ENCODE measurements at places on chromosomes 7 and 10. TPM values are rescaled to one million over a fixed set of nuclear protein-coding genes. Genes with fewer than 3 reads are reported as not detected.
A peak's percentile ranks its signal among the peaks of the same experiment; 100 is the strongest.

C7orf57 gene
- 0.32 TPM for total RNA-seq

TSPAN12 gene
- not detected for total RNA-seq

ASAH2 gene
- 2.9 TPM for total RNA-seq

PRPS1L1 gene
- total RNA-seq: not detected

BRAT1 gene
- 42.8 TPM for total RNA-seq

RET gene
- not detected for total RNA-seq

GSTO2 gene
- total RNA-seq: 0.28 TPM

GRCh38 chr10:112338957-112339356 is 35.0 kb upstream of the ACSL5 start:
- H3K27ac ChIP-seq: no peak overlapping the region
- H3K27me3 ChIP-seq: peaks cover 8% of the 10 kb centered on the region
- H3K36me3 ChIP-seq: no peaks in the 10 kb centered on the region
- no peak for ATAC-seq
- no peak overlapping the region for H3K4me3 ChIP-seq
- H3K4me1 ChIP-seq: peaks cover 5% of the 10 kb centered on the region

GRCh38 chr10:59517996-59518395 is 155.6 kb upstream of the FAM13C start:
- H3K27me3 ChIP-seq: peaks cover 7% of the 10 kb centered on the region
- ATAC-seq: no peak
- H3K36me3 ChIP-seq: no peaks in the 10 kb centered on the region
- H3K27ac ChIP-seq: no peak overlapping the region
- H3K4me3 ChIP-seq: no peak overlapping the region

DNA sequence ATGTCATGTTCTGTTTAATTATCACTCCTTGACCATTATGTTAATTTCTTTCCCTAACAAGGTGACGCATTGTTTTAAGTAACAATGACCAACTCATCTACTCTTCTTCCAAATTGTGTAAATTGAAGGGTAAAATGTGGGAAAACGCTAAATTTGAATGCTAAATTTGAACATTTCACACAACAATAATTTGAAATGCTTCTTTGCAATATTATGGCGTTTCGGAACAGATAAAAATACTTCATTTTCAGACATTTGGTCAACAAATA is 29.2 kb upstream of the KMT2C start:
- no peaks in the 10 kb centered on the region for H3K36me3 ChIP-seq
- peak overlapping the region; percentile 91 for H3K4me3 ChIP-seq
- peak overlapping the region; percentile 87 for H3K27ac ChIP-seq
- no peak for ATAC-seq
- no peaks in the 10 kb centered on the region for H3K27me3 ChIP-seq

- H3K4me1 ChIP-seq: no peaks in the 10 kb centered on the region
- no peak within 1 kb of the TSS for H3K27ac ChIP-seq
- peaks cover 25% of the 10 kb centered on the region for H3K27me3 ChIP-seq
These were observed at the start of gene VIPR2 for GRCh38 chr7:159144758-159145489. VIPR2 (minus strand) TSS chr7:159144867; CDS start chr7:159144771, 96 bp downstream.

DNA sequence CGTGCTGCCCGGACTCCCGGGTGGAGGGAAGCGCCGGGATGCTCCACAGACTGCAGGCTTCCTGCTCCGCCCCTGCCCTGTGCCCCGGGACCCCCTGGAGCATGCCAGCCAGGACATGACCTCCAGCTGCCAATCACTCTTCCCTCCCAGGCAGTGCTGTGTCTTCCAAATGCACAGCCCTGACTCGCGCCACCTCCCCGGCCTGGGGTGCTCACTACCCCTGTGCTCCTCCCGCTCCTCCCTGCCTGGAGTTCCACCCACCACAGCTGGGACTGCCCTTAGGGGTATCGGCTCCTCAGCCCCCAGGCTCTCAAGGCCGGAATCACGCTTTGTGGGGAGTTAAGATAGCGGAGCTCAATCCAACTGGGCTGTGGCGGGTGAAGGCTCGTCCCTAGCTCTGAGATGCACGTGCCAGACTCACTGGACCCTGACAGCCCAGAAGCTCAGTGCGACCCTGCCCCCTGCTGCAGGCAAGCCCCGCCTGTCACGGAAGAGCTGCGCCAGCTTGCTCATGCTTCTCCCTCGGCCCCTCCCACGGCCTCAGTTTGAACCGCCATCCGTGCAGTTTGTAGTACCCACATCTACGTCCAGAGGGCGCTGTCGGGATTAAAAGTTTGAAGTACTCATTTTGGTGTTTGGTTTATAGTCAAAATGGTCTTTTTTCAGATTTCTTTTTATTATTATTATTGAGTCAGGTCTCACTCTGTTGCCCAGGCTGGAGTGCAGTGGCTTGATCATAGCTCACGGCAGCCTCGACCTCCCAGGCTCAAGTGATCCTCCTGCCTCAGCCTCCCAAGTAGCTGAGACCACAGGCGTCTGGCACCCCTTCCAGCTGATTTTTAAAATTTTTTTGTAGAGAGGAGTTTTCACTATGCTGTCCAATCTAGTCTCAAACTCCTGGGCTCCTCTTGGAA is 142.5 kb upstream of the TCERG1L start:
- no peaks in the 10 kb centered on the region for H3K4me1 ChIP-seq
- no peaks in the 10 kb centered on the region for H3K36me3 ChIP-seq
- peak; percentile 32 for ATAC-seq
- peak overlapping the region; percentile 28 for H3K4me3 ChIP-seq
- H3K27ac ChIP-seq: no peak overlapping the region

DNA sequence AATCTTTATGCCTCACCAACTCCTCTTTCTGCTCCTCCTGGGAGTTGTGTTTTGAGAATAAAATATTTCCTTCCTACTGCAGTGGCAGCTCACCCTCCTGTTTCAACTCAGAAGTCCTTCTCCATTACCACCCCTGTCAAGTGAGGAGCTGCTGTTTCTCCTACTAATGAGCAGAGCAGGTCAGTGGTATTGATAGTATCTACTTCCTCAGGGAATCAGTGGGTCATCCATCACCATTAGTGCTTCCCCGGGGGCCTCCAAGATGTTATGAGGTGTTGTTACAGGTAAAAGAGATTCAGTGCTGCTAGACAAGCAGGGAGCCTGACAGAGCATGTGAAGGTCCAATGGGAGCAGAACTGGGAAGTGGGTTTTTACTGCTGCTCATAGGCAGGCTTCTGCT is 795.2 kb downstream of the REEP3 start:
- H3K36me3 ChIP-seq: no peaks in the 10 kb centered on the region
- H3K27me3 ChIP-seq: no peaks in the 10 kb centered on the region
- H3K4me3 ChIP-seq: no peak overlapping the region
- no peaks in the 10 kb centered on the region for H3K4me1 ChIP-seq
- ATAC-seq: no peak

DNA sequence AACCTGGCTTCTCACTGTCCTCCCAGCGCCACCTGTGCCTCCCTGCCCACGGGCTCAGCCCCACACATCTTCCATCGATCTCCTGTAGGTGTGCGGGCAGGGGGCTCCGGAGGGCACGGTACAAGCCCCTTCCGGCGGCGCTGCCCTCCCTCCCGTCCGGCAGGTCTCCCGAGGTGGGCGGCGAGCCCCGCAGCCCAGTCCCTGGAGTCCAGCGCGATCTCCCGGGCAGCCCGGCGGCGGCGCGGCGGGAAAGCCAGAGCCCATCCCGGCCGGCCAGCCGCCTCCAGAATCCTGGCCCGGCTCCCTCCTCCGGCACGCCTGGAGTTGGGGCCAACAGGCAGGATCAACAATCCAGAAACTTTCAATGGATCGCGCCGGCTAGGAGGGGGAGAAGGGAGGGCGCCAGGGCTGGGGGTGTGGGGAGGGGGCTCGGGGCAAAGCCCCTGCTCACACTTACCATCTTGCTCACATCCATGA is 100.1 kb downstream of the HIP1 start:
- H3K4me3 ChIP-seq: peak overlapping the region; percentile 29
- peaks cover 9% of the 10 kb centered on the region for H3K4me1 ChIP-seq
- peak; percentile 19 for ATAC-seq
- H3K27ac ChIP-seq: no peak overlapping the region
- H3K27me3 ChIP-seq: no peaks in the 10 kb centered on the region
- H3K36me3 ChIP-seq: no peaks in the 10 kb centered on the region

GRCh38 chr7:139730746-139731612 is 46.8 kb downstream of the HIPK2 start:
- H3K4me3 ChIP-seq: peak overlapping the region; percentile 61
- H3K27ac ChIP-seq: peak overlapping the region; percentile 2
- ATAC-seq: peak; percentile 82
- peaks cover 11% of the 10 kb centered on the region for H3K36me3 ChIP-seq
- peaks cover 36% of the 10 kb centered on the region for H3K4me1 ChIP-seq
- H3K27me3 ChIP-seq: no peaks in the 10 kb centered on the region

GRCh38 chr10:67884313-67884841 is at the start of gene SIRT1:
SIRT1 (plus strand) TSS chr10:67884656; CDS start chr10:67884722, 66 bp downstream.
- peaks cover 21% of the 10 kb centered on the region for H3K4me1 ChIP-seq
- peak within 1 kb of the TSS; percentile 92 for H3K27ac ChIP-seq
- peak within 1 kb of the TSS; percentile 95 for H3K4me3 ChIP-seq
- H3K27me3 ChIP-seq: no peaks in the 10 kb centered on the region

- no peak overlapping the region for H3K4me3 ChIP-seq
- peak; percentile 64 for ATAC-seq
- H3K4me1 ChIP-seq: no peaks in the 10 kb centered on the region
- no peaks in the 10 kb centered on the region for H3K27me3 ChIP-seq
These were observed 13.1 kb downstream of the AVPI1 start for GRCh38 chr10:97673736-97674525.

DNA sequence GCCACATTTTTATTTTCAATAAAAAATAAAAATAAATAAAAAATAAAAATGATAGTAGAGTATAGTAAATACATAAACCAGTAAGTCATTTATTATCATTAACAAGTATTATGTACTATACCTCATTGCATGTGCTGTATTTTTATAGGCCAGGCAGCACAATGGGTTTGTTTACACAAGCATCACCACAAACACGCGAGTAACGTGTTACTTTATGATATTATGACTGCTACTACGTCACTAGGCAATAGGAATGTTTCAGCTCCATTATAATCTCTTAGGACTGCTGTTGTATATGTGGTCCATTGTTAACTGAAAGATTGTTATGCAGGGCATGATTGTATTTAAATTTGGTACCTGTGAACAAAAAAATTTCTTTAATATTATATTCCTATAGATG is 20.8 kb upstream of the SDHAF3 start:
- H3K36me3 ChIP-seq: no peaks in the 10 kb centered on the region
- no peaks in the 10 kb centered on the region for H3K4me1 ChIP-seq
- H3K4me3 ChIP-seq: no peak overlapping the region
- no peak overlapping the region for H3K27ac ChIP-seq

- peaks cover 6% of the 10 kb centered on the region for H3K27me3 ChIP-seq
- H3K4me1 ChIP-seq: no peaks in the 10 kb centered on the region
- peak; percentile 82 for ATAC-seq
- no peak overlapping the region for H3K4me3 ChIP-seq
These were observed 38.6 kb downstream of the CLRN3 start for GRCh38 chr10:127853868-127854768.

- ATAC-seq: no peak
- peaks cover 29% of the 10 kb centered on the region for H3K27me3 ChIP-seq
- H3K36me3 ChIP-seq: no peaks in the 10 kb centered on the region
These were observed 107.9 kb upstream of the FAM171A1 start for GRCh38 chr10:15478950-15479349.

GRCh38 chr7:111172564-111173257 is 81.8 kb downstream of the LRRN3 start:
- H3K4me3 ChIP-seq: no peak overlapping the region
- H3K27ac ChIP-seq: no peak overlapping the region
- H3K4me1 ChIP-seq: peaks cover 7% of the 10 kb centered on the region

- no peak overlapping the region for H3K27ac ChIP-seq
- H3K27me3 ChIP-seq: no peaks in the 10 kb centered on the region
- H3K4me1 ChIP-seq: no peaks in the 10 kb centered on the region
- ATAC-seq: no peak
- no peaks in the 10 kb centered on the region for H3K36me3 ChIP-seq
- H3K4me3 ChIP-seq: no peak overlapping the region
These were observed 34.2 kb downstream of the SRI start for GRCh38 chr7:88185650-88186049.

- H3K36me3 ChIP-seq: no peaks in the 10 kb centered on the region
- H3K4me3 ChIP-seq: no peak overlapping the region
- peaks cover 9% of the 10 kb centered on the region for H3K27me3 ChIP-seq
- H3K4me1 ChIP-seq: peaks cover 10% of the 10 kb centered on the region
These were observed 313.8 kb upstream of the AKR1E2 start for GRCh38 chr10:4512196-4512595.

- no peaks in the 10 kb centered on the region for H3K4me1 ChIP-seq
- no peaks in the 10 kb centered on the region for H3K27me3 ChIP-seq
- H3K36me3 ChIP-seq: peaks cover 24% of the 10 kb centered on the region
- H3K27ac ChIP-seq: peak overlapping the region; percentile 44
- peak overlapping the region; percentile 91 for H3K4me3 ChIP-seq
These were observed 2.6 kb upstream of the RFC2 start for GRCh38 chr7:74256491-74257408.

DNA sequence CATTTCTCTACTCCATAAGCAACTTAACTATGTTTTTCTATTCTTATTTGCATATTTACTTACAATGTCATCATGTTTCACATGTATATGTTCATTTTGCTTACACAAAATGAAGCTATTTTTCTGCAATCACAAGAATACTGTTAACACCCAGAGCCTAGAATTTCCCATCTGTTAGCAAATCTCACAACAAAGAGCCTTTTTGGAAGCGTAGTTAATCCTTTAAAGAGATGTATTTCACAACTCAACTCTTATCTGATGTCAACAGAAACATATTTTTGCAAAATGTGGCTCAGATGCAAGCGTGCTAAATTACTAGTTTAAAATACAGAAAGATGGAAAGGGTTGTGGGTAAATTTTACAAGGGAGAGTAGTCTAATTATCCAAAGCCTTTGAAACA is 110.6 kb upstream of the COL1A2 start:
- no peaks in the 10 kb centered on the region for H3K36me3 ChIP-seq
- peaks cover 19% of the 10 kb centered on the region for H3K27me3 ChIP-seq
- H3K27ac ChIP-seq: no peak overlapping the region
- no peak overlapping the region for H3K4me3 ChIP-seq
- no peaks in the 10 kb centered on the region for H3K4me1 ChIP-seq
- no peak for ATAC-seq

DNA sequence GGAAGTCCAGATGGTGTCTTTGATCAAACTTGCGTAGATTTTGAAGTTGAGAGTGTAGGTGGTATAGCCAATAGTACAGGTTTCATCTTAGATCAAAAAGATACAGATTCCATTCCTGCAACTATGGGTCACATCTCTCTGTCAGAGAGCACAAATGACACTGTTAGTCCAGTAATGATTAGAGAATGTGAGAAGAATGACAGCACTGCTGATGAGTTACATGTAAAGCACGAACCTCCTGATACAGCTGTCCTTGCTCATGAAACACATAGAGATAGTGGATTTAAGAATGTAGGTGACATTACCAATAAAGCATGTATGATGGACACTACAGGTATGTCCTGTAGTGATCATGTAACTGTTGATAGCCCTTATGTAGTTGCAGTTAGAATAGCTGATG is 59.1 kb downstream of the LOXL4 start:
- peaks cover 54% of the 10 kb centered on the region for H3K36me3 ChIP-seq
- peaks cover 22% of the 10 kb centered on the region for H3K4me1 ChIP-seq
- no peak overlapping the region for H3K4me3 ChIP-seq
- ATAC-seq: peak; percentile 79
- H3K27me3 ChIP-seq: no peaks in the 10 kb centered on the region

GRCh38 chr7:12582362-12582761 is 11.8 kb downstream of the SCIN start:
- H3K36me3 ChIP-seq: no peaks in the 10 kb centered on the region
- no peak for ATAC-seq
- H3K27ac ChIP-seq: no peak overlapping the region
- peaks cover 34% of the 10 kb centered on the region for H3K27me3 ChIP-seq
- H3K4me3 ChIP-seq: no peak overlapping the region

- no peaks in the 10 kb centered on the region for H3K27me3 ChIP-seq
- no peak for ATAC-seq
- H3K27ac ChIP-seq: no peak overlapping the region
- no peaks in the 10 kb centered on the region for H3K36me3 ChIP-seq
- H3K4me3 ChIP-seq: no peak overlapping the region
- H3K4me1 ChIP-seq: no peaks in the 10 kb centered on the region
These were observed 145.0 kb upstream of the LRRTM3 start for GRCh38 chr10:66780796-66781195.

GRCh38 chr10:83252169-83252568 is 887.1 kb upstream of the GHITM start:
- H3K4me3 ChIP-seq: no peak overlapping the region
- no peaks in the 10 kb centered on the region for H3K36me3 ChIP-seq
- H3K4me1 ChIP-seq: no peaks in the 10 kb centered on the region
- no peaks in the 10 kb centered on the region for H3K27me3 ChIP-seq

Measured in activated T-helper 17 cell treated with anti-CD3 and anti-CD28 coated beads, Interleukin-2, amount 50 U/mL, for 72 hours (primary cell).